ENCODE measurements at places on chromosomes 12 and 14.

DNA sequence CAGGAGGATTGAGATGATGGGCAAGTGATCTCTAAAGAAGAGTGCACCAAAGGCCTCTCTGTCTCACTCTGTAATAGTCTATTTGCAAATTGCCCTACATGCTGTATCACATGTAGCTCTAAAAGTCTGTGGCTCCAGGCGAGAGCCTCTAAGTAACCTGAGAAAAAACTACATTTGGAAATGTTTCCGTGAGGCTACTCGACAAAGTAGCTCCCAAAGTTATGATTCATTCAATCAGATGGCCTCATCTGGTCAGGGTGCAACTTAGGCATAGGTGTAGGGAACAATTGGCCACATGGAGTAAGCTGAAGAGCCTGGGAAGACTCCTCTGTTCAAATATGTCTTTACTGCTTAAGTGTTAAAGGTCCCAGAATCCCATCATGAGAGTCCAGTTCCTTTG lies 155.4 kb upstream of the PLEKHG7 start:
- no peak for DNase-seq

DNA sequence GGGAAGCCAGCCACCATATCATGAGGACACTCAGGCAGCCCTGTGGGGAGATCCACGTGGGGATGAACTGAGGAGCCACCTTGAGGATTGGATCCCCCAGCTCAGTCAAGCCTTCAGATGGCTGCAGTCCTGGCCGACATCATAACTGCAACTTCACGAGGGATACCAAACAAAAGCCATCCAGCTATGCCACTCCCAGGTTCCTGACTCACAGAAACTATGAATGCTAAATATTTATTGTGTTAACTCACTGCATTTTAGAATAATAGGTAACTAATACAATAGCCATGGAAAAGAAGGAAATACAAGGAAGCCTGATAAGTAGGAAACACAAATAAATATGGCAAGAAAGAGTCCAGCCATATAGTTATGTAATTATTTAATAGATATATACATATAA lies 42.1 kb upstream of the FAM222A start:
- DNase-seq = no peak

DNA sequence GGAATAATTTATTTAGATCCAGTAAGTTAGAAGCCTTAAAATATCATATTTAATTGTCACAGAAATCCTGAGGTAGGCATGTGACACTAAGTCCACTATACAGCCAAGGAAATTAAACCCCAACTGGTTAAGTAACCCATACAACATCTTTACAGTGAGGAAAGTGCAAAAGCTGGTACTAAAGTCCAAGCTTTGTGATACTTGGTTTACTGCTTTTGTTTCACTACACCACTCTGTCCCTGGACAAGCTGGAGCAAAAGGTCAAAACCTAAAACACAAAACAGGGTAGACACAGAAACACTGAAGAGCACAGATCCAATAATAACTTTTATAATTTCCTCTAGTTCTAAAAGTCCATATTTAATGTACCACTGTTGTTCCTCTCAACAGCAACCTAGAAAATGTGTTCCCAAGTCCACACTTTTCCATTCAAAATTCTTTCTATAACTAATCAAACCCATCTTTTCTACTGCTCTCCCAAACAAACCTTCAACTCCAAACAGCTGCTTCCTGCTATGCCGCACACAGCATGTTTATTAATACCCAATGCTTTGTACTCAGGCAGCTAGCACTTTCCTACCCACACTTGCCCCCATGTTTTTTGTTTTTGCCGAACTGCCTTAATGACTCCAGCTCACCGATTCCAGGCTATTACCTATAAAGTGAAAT lies 90.9 kb downstream of the MED13L start:
- no peak for DNase-seq

GRCh38 chr14:103705504-103706284 lies 9.6 kb downstream of the XRCC3 start:
- no peak for DNase-seq

DNA sequence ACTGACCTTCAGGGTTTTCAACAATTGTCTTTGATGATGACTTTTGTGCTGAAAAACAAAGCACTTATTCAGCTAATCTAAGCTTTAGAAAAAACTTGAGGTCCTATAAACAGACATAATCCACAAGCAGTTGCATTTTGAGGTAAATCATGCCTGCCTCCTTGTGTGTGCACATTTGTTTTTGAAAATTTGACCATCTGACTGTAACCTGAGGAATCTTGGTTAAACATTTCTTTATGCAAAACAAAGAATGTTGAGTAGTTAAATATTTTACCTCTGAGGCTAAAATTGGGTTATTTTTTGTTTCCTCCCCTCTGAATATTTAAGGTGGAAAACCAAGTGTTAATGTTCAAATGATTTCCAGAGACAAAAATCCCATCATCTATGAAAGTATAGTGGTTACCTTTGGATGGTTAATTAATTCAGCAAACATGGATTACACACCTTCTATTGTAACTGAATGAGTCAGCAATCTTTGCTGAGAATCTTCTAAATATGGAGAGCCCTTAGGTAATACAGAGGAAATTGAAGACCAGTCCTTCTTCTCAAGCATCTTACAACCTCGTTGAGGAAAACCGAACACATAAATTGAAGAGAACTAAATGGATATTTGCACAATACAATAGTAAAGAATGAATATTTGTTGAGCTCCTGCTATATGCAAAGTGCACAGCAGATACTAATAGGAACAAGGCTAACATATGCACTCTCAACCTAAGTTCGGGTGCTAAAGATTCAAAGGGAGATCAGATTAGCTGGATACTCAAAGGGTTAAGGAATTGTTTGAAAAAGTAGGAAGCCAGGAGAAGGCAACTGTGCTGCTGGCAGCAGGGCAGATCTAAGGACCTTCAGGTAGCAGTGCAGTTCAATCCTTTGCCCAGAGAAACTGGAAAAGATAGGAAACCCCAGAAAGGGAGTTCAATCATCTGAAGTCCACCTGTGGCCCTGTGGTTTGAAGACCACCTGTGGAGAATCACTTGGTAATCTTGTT lies 115.2 kb downstream of the BMP4 start:
- DNase-seq = no peak

DNA sequence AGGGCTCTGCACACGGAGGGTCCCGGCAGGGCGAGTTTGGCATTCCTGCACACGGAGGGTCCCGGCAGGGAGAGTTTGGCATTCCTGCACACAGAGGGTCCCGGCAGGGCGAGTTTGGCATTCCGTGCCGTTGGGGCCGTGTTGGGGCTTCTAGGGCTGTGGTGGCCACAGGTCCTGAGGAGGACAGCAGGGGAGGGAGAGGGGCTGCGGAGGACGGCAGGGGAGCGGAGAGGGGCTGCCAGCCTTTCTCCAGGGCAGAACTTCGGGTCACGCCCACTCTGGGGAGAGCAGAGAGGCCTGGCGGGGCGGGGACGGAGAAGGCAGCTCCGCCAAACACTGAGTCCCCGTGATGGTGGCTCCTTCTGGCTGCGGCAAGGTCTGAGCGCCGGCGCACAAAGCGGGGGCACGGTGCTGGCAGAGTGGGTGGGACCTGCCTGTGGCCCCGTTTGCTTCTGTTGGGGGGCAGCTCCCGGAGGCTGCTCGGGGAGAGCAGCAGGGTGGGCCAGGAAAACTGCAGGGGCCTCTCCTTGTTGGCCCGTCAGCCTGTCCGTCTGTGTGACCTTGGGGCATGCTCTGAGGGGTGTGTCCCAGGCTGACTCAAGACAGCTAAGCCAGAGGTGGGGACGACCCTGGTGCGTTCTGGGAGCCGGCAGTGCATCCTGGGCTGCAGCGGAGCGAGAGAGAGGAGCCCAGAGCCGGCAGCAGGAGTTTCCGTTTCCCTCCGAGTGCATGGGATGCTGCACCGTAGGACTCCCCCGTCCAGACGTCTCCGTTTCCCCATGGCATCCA lies 60.2 kb downstream of the LRCOL1 start:
- DNase-seq = no peak

- DNase-seq = no peak
Measured at GRCh38 chr12:132542661-132543060, 52.7 kb downstream of the FBRSL1 start.

DNA sequence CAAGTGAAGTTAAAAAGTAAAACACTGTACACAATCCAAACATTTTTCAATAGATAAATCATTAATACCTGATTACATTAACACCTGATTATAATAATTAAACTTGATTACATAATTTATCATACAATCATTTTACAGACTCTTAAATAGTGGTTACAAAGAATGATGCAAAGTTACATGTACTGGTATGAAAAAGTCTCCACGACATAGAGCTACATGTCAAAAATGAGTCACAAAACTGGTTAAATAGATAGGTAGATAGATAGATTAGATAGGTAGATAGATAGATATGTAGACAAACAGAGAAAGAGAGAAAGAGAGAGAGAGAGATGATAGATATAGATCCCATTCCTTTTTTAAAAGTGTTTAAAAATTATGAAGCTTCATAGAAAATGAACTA lies 109.2 kb downstream of the NUAK1 start:
- DNase-seq = no peak

- no peak for DNase-seq
Measured at GRCh38 chr14:77618381-77618970, 2.0 kb upstream of the SPTLC2 start.

DNA sequence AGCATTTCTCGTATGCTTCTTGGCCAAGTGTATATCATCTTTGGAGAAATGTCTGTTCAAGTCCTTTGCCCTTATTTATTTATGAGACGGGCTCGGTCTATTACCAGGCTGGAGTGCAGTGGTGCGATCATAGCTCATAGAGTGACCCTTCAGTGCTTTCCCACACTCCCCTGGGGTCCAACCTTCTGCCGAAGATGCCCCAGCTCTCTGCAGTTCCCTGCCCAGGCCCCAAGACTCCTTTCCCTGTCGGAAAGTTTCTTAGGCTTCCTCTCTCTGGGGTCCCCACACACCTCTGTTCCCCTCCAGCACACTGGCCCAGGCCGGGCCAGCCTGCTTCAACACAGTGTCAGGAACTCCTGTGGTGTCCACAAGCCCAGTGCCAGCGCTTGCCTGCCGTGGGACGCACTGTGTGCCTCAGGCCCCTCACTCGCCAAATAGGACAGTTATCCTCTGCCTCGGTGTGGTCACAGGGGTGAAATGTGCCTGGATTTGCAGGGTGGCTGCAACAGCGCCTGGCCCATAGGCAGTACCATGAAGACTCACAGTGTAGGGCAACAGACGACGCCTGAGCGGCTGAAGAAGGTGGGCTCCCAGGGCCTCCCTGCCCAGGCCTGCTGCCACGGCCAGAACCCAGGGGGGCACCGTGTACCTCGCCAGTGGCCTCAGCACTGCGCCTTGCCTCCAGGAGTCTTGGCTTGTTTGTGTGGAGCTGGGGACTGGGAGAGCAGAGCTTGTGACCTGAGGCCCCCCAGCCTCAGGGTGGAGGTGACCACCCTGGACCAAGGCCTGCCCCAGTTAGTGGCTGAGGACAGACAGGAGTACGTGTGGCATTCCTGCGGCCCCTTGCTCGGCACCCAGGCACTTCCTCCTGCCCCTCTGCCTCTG lies 4.9 kb upstream of the ASPG start:
- DNase-seq = no peak

DNA sequence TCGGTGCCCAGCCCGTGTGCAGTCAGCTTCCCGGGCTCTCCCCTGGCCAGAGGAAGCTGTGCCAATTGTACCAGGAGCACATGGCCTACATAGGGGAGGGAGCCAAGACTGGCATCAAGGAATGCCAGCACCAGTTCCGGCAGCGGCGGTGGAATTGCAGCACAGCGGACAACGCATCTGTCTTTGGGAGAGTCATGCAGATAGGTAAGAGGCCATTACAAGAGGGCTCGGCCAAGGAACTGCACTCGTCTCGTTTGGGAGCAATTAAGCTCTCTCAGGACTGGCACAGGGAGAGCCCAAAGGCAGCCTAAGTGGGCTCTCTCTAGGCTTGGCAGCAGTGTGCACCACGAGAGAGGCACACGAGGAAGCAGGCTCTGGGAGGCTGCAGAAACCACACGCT lies 3.7 kb downstream of the WNT5B start:
- DNase-seq = no peak

DNA sequence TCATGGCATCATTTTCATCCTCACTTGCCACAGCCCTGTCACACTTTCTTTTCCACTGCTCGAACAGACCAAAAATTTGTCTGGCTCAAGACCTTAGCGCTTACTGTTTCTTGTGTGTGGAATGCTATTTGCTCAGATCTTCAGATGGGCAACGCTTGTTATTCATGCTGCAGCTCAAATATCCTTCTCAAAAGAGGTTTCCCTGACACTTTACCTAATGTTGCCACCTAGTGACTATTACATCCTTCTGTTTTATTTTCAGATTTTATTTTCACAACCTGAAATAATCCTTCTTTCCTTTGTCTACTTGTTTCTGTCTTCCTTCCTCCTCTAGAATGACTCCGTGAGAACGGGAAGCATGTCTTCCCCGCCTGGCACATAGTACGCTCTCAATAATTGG lies 5.6 kb downstream of the FBXO33 start:
- DNase-seq = no peak

GRCh38 chr12:74871817-74872216 lies 334.2 kb downstream of the ATXN7L3B start:
- no peak for DNase-seq

GRCh38 chr14:61106959-61107641 lies 126.1 kb downstream of the SLC38A6 start:
- DNase-seq = no peak

GRCh38 chr14:96273629-96274028 lies 17.6 kb downstream of the BDKRB1 start:
- no peak for DNase-seq

DNA sequence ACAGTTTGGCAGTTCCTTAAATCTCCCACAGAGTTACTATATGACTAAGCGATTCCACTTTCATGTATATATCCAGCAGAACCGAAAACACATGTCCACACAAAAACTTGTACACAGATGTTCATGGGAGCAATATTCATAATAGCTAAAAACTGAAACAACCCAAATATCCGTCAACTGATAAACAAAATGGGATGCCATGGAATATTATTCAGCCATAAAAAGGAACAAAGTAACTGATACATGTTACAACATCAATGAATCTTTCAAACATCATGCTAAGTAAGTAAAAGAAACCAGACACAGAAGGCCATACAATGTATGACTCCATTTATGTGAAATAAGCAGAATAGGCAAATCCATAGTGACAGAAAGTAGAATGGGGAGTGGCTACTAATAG lies 80.2 kb upstream of the GPHB5 start:
- DNase-seq = no peak

DNA sequence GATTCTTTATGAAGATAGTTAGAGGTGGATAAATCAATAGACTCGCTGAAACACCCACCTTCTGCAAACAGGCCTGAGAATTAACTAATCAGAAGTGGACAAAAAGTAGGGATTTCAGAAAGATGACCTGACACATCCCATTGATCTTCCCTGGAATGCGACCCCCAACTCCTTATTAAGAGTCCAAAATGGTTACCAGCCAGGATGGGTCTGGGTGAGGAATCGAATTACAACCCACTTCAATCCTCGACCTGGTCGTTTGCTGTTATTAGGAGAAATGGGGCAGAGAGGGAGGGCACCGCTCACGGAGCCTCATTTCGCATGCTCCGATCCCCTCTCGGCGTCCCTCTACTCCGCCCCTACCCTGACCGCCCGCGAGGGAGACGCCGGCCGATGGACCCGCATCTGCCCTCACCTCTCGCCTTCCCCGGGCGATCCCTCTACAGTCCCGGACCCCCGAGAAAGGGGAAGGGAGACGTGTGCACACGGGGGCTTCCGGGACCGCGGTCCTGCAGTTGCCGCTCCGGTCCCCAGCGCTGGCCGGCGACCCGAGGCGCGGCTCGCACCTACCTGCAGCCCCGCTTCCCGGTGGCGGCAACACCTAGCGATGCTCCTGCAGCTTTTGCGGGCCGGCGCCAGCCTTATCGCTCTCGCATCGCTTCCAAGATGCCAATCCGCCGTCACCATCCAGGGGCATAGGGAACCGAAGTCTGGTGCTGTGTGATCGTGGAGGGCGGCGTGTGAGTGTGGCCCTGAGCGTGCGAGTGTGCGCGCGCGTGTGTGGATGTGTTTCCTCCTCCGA lies 69.3 kb upstream of the USP15 start:
- no peak for DNase-seq

Measured in activated CD4-positive, CD25-positive, alpha-beta regulatory T cell (primary cell).